ENCODE measurements at places on chromosomes 1 and 21.

DNA sequence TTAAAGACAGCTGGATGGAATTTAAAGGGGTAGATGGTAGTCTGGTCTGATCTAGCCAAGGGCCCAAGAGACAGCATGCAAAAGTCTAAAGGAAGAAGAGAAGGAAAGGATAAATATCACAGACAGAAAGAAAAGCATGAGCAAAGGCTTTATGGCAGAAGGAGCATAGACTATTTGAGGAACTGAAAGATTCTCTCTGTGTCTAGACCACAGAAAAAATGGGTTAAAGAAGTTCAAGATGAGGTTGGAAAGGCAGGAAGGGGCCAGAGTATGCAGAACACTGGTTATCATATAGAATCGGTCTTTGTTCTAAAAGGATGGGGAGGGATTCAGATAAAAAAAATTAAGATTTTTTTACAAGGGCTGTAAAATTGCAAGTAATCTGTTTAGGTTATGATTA is 136.8 kb upstream of the SGIP1 start:
- DNase-seq: no peak

- no peak for DNase-seq
Measured at GRCh38 chr1:67588178-67588855, 96.7 kb upstream of the GADD45A start.

DNA sequence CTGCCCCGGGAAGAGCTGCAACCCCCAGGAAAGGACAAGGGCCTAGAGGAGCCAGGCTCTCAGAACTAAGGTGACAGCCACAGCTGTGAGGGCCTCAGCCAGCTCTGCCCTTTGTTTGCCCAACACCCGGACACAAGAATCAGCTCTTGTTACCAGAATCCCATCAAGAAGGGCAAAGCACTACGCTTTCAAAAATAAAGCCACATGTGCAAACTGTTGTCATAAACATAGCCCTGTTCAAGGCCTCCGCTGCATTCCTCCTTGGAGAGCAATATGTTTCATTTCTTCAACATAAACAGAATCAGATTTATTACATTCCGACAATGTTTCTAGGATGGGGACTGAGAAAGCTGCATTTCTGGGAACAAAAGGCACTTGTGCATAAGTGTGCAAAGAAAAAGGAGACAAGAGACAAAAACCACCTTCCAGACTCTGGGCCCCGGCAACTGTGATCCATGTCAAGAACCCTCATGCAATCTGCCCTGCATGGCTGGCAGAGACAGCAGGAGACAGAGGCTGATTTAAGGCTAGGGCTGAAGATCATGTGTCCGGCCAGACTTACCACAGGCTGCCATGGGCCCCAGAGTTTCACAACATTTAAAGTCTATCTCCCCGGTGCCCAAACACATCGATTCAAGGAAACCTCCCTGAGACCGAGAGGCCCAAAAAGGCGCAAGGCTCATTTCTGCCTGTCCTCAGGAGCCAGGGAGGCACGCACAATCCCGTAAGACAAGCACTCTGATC is 71.0 kb downstream of the SSBP3 start:
- DNase-seq: no peak

- DNase-seq: no peak
Measured at GRCh38 chr1:108897865-108898720, 21.3 kb downstream of the GPSM2 start.

- DNase-seq: no peak
Measured at GRCh38 chr1:162335126-162335525, 41.5 kb downstream of the SPATA46 start.

DNA sequence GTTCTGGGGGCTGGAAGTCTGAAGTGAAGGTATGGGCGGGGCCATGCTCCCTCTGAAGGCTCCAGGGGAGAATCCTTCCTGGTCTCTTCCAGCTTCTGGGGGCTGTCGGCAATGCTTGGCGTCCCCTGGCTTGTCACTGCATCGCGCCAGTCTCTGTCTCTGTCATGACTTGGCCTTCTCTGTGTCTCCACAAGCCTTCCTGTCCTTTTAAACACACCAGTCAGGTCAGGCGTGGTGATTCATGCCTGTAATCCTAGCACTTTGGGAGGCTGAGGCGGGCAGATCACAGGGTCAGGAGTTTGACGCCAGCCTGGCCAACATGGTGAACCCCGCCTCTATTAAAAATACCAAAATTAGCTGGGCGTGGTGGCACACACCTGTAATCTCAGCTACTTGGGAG is 125.3 kb downstream of the ACTL8 start:
- no peak for DNase-seq

GRCh38 chr1:201143726-201144635 is 10.3 kb downstream of the TMEM9 start:
- DNase-seq: no peak

- no peak for DNase-seq
Measured at GRCh38 chr1:117659550-117660270, 53.9 kb downstream of the TENT5C start.

- no peak for DNase-seq
Measured at GRCh38 chr1:17777818-17778217, 22.7 kb downstream of the ACTL8 start.

- no peak for DNase-seq
Measured at GRCh38 chr1:35605867-35606182, 32.7 kb downstream of the TFAP2E start.

- DNase-seq: no peak
Measured at GRCh38 chr1:34899906-34900305, 29.5 kb downstream of the DLGAP3 start.

- no peak for DNase-seq
Measured at GRCh38 chr1:179586107-179586823, 5.4 kb upstream of the TDRD5 start.

DNA sequence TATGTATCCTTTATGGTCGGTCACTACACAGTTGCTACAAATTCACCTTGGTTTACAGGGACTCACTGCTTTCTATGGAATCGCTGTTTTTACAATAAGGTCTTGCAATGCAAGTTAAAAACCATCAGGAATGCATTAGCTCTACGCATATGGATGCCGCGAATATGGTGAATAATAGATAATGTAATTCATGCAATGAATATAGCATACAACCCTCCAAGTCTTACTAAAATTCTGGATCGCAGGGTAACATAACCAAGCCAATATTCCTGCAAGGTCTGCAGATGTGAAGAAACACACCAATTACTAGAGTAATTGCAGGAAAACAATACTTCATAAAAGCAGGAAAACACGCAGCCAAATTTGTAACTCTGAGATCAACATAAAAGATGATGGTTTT is 75.6 kb upstream of the BACE2 start:
- DNase-seq: no peak
